ENCODE measurements at places on chromosomes 3 and 15.

DNA sequence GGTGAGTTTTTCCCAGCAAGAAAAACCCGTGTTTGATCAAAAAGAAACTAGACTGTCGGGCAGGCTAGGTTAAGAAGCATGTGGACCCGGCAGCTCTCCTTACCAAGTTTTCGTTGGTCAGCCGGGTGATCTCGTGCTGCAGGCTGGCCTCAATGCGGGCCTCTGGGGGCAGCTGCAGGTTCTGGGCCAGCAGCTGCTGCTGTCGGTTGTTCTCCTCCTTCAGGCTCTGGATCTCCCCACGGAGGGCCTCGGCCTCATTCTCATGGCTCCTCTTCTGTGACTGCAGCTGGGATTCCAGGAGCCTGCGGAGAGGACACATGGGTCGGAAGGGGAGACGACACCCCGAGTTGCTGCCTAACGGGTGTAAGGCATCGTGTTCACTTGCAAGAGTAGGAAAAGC is 44.5 kb upstream of the MYO5C start:
- DNase-seq: no peak

DNA sequence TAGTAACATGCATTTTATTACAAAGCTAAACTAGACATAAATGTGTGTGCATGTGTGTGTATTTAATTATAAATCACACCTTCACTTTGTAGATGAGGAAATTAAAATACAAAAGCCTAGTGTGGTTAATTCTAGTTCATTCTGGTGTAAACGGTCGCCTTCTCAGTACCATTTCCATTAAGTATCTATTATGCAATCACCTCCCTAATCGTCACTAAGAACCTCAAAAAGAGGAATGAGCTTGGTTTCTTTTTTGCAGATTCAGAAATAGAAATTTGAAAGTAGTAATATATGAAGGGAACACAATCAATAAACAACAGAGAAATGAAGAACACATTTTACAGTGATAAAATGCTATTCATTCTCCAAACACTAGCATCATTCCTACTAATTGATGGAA is 233.2 kb downstream of the ZBBX start:
- DNase-seq: no peak

DNA sequence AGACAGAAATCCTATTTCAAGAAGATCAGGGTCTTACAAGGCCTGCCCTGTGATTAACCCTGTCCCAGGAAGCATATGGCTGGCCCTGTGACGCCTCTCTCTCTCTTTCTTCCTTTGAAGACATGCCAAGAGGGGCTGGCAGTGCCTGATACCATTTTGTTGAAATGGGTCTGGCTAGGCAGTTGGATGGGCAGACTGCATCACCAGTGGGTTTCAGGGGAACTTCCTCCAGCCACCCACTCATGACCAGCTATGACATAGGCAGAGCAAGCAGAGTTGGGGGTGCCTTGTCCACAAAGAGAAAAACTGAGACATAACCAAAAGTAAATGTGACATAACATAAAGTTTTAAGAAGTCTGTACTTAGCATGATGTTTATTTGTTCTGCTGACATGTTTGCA is 31.4 kb upstream of the MANF start:
- DNase-seq: peak; percentile 49

GRCh38 chr3:195194559-195195206 is 76.3 kb downstream of the XXYLT1 start:
- no peak for DNase-seq

DNA sequence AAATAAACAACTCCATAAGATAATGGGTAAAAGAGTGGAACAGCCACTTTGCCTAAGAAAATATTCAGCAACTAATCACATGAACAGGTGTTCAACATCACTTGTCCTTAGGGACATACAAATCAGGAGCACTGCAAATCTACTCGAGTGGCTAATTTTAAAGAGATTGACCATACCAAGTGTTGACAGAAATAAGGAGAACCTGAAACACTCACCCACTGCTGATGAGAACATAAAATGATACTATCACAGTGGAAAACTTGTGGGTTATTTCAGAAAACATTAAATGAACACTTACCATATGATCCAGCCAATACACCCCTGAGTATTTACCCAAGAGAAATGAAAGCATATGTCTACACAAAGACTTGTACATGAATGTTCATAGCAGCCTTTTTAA is 70.5 kb downstream of the GABRB3 start:
- DNase-seq: no peak

DNA sequence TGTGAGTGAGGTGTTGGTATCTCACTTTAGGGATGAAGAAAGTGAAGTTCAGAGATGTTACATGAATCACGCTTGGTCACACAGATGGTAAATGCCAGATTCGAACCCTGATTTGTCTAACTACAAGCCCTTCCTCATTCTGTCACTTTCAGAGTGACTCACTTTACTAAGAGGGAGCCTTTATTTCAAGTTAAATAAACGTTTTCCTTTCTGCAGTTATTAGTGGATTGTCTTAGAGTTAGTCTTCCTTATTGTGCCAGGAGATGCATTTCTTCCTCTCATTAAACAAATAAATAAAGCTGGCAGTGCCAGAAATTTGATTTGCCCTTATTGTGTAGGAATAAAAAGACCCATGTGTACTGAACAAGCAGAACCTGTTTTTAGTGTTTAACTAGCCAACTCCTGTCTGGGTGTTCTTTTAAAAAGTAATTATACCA is 162.5 kb downstream of the AKAP13 start:
- no peak for DNase-seq

DNA sequence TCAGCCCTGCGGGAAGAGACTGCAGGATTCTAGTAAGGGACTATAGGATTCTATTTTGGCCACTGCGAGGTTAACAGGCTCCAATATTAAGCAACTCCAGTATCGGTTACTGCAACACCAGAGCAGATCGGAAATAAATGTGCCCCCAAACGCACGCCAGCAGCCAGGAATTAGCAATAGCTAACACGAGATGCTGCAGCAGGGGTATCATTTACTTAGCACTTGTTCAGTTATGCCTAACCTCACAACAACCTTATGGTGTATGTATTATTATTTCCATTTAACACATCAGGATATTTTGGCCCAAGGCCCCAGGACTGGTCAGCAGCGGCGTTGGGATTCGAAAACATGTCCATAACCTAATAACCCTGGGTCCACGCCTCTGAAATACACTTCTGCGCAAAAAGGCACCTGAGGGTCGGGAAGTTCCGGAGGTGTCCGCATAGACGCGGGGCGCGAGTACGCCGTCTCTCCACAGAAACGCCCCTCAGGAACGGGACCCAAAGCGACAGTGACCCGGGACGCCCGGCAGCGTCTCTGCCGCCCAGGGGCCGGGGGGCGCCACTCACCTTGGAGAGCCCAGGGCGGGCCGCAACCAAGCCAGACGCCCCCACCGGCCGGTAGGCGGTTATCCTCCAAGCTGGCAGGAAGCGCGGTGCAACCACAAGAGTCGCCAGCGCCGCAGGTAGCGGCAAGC is 681 bp downstream of the PIK3CB start:
- no peak for DNase-seq

- DNase-seq: no peak
Observed at GRCh38 chr3:165754219-165755007, 82.8 kb downstream of the BCHE start.

GRCh38 chr15:33985287-33985686 is 17.0 kb downstream of the CHRM5 start:
- DNase-seq: no peak

GRCh38 chr15:55993804-55994560 is 570 bp upstream of the NEDD4 start:
- no peak for DNase-seq

- no peak for DNase-seq
Observed at GRCh38 chr3:78163379-78163778, 1123.5 kb downstream of the ROBO2 start.

- DNase-seq: peak; percentile 88
Observed at GRCh38 chr3:46998121-46998851, 18.8 kb downstream of the NBEAL2 start.

DNA sequence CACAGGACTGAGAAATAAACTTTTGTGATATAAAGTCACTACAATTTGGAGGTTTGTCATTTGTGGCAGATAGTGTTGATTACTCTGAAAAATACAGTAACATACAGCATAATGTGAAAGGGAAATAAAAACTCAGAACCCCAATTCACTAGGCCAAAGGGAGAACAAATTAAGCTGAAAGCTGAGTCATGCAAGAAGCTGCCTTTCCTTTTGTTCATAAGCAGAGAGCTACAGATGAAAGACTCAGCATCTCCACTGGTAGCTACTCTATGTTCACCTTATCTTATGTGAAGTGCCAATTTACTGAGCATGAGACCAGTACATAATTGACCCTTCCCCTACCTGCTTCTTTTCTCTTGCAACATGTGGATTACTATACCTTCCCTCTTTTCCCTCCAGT is 19.3 kb upstream of the SLTM start:
- DNase-seq: no peak

GRCh38 chr15:50257924-50258323 is 7.6 kb downstream of the HDC start:
- no peak for DNase-seq

DNA sequence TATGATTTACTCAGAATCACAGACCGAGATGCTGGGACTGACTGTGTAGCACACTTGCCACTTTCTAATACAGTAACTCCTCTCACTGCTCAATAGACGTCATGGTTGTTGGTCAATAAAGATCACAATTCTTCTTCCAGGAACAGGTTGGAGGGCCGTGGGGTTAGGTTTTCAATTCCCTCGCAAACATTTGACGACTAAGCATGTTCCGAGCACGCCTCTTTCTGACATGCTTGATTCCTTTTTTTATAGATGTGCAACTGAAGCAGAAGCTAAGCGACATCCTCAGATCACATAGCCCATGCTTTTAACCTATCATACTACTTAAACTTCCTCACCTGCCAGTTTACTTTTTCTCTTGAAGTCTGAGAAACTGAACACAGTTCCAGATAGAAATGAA is 61.0 kb downstream of the GRM7 start:
- no peak for DNase-seq

- no peak for DNase-seq
Observed at GRCh38 chr3:99751649-99752048, 66.0 kb upstream of the CMSS1 start.

DNA sequence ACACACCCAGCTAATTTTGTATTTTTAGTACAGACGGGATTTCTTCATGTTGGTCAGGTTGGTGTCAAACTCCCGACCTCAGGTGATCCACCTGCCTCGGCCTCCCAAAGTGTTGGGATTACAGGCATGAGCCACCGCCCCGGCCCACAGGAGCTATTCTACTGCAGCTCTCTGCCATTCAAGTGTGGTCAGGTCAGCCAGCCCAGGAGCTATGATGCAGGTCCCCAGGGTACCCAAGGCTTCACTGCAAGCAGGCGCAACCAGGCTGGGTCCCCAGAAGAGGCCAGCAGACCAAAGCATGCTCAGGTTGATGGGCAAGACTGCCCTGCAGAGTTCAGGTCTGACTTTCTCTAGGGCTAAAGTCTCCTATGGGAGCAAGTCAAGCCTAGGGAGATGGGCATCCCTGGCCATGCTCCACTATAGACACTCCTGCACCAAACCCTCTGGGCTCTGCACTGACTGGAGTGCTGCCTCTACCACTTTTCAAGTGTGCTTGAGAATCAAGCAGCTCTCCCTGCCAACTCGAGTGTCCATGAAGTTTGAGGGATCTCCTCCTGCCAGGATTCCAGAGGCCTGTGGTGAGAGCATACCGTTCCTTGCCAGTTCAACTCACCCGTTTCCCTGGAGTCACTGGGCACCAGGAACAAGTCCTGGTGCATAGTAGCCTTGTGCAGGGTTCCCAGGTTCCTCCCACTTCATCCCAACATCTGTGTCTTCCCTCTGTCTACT is 30.9 kb downstream of the MYO9A start:
- DNase-seq: no peak

- DNase-seq: no peak
Observed at GRCh38 chr15:23081271-23081670, 41.9 kb upstream of the TUBGCP5 start.

DNA sequence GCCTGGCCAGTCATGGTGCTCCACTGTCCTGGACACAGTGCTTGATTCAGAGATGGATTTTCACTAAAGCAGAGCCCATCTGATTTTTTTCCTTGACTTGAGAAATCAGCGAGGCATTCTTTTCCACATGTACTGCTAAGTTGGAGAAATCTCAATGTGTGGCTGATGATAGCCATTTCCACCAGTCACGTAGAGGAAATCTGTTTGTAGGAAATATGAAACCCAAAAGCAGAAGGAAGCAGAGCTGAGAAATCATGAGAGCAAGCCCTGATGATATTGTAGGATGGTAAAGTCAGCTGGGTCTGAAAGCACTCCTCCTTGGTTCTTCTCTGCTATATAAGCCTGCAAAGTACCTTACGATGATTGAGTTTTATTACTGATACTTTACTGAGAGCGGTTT is 1233.4 kb downstream of the ROBO2 start:
- DNase-seq: no peak

DNA sequence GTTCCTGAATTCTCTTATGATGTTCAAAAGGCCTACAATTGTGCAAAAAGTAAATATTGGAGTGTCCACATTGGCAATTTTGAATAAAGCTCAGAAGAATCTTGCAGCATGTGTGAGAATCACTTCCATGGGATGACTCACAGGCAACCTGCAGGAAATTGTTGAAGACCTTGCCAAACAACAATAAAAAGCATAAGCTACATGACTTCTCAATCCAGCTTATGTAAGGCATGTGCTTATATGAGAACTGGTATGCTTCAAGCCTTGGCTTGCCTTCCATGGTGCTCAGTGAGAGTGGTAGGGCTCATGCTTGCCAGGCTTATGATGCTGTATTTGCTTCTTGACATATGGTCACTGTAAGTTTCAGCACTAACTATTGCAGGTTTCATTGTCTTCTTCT is 18.4 kb upstream of the BCHE start:
- DNase-seq: no peak

- no peak for DNase-seq
Observed at GRCh38 chr3:194212161-194212844, 76.4 kb downstream of the HES1 start.

Measured in activated CD8-positive, alpha-beta memory T cell treated with anti-CD3 and anti-CD28 coated beads, Interleukin-2, amount 50 U/mL, for 48 hours (primary cell).